ENCODE measurements at places on chromosomes 3 and 15.

DNA sequence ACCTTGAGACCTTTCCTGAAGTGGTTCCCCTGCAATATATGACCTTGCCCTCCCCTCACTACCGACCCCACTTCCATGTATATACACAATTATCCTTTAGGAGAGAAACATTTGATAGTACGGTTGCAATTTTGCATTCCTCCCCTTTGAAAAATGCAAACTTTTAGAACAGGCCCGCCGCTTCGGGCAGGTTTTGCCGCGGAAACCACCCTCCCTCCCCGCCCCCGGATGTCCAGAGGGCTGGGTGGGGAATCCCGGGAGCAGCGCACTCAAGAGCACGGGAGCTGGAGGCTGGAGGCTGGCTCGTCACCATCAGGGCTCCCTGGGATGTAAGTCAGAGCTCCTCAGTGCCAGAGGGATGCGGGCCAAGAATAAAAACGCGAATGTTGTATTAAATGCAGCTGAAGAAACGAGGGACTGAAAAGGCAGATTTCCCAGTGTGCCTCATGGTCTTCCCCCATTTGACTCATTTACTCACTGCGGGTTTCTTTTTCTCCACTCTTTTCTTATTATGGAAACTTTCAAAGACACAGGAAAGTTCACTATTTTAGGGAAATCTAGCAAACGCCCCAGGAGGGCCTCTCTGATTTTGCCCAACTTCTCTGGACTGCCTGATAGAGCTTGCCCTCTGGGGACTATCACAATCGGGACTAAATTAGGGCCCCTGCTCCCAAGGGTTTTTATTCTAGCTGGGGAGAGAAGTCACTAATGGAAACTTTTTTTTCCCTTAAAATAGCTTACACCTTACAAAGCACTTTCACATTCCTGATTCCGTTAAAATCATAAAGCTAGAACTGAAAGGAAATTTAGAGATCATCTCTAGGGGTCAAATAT lies 2.9 kb upstream of the USP3 start:
- no peak for DNase-seq

DNA sequence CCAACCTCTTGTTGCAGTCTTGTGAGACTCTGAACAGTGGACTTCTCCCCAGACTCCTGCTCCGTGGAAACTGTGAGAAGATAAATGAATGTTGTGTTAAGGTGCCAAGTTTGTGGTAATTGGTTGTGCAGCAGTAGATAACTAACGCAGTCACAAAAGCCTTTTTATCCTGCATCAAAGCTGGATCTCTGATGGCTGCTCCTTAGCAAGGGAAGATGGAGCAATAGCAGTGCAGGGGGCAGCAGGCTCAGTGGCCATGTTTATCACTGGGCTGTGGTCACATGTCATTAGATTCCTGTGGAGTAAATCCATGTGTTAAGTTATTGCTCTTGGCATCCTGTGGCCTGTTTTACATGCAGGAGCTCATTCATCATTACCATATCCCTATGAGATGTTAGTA lies 13.5 kb downstream of the CMTM7 start:
- DNase-seq = no peak

GRCh38 chr3:111392894-111393398 lies 149.1 kb upstream of the CD96 start:
- no peak for DNase-seq

- no peak for DNase-seq
These were observed 37.9 kb downstream of the CAPN7 start for GRCh38 chr3:15243822-15244482.

GRCh38 chr3:181431748-181432147 lies 280.0 kb upstream of the SOX2 start:
- DNase-seq = no peak

DNA sequence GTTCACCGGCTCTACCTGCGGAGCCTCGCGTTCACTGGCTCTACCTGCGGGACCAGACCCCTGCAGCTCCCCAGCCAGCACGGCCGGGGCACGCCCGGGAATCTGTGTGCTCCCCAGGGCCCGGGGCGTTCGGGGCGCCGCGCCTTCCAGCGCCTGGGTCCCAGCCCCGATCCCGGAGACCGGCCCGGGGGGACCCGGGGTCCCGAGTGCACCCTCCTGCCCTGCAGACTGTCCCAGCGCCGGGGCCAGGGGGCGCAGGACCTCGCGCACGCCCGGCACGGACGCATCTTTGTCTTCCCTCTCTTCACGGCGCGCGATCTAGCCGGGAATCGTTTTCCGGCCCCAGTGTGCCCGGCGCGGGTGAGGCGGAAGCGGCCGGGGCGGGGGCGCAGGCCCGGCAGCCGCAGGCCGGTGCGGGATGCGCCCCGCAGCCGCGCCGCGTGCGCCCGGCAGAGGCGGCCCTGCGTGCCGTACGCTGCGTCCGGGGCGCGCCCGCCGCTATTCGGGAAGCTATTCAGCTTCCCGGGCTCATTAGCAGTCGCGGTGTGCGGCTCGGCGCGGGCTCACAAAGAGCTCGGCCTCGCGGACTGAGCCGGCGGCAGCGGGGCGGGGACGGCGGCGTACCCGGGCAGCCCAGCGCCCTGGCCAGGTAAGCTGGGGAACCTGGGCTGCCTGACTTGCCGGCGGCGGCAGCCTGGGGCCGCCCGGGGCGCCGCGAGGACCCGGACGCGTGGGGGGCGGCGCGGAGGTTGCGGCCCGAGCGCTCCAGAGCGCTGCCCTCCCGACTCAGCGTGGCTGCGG lies at the start of gene APBA2:
Gene APBA2, plus strand, starts transcription at position 345 of the 801 bp plus-strand sequence. CDS start 167,911 bp downstream, outside the sequence.
- no peak for DNase-seq

DNA sequence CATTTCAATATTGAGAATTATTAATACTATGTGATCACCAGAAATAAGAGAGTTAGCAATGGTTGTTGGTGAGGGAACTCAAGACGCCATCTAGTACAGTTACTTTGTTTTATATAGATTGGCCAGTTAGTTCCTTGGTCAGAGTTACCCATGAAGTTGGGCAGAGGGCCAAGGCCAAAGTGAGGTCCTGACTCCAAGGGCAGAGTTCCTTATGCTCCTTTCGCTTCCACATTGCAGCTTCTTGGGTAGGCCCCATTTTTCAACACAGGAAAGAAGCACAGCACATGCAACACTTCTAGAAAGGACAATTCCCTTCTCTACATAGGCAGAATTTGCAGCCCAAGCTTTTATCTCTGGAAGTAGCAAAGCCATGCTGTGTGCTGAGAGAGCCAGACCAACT lies 178.6 kb downstream of the KCNAB1 start:
- no peak for DNase-seq

DNA sequence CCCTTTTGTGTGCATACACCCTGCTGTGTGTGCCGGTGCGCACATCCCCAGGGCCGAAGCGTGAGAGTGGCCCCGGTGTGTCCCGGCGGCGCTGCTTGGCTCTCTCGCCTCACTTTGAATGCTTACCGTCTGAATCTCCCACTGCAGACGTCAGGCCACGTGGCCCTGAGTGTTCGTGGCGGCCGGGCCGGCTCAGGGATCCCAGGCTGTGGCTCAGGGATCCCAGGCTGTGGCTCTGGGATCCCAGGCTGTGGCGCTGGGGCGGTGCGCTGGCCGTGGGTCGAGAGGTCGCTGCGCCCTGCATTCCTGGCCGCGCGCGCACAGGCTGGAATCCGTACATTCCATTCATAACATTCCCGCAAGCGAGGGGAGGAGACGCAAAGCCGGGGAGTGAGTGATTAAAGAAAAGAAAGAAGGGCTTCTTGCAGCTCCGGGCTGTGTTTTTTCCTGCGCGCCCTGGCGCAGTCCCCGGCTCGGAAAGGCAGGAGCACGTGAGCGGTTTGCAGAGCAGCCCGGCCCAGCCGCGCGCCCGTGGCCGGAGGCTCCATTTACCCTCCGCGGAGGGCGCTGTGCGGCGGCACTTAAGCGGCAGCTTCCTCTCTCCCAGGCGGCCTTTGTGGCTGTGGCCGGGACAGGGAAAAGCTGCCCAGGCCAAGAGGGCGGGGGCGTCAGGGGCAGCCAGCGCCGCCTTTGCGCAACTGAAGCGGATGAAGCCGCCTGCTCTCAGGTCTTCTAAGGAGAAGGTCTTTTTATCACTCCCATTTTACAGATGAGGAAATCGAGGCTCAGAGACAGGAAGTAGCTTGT lies 87.0 kb upstream of the ALDH1L1 start:
- DNase-seq = no peak

GRCh38 chr15:41940441-41940857 lies 31.9 kb downstream of the EHD4 start:
- DNase-seq = no peak

GRCh38 chr3:4245671-4246070 lies 57.5 kb upstream of the SETMAR start:
- no peak for DNase-seq

GRCh38 chr3:40679290-40679689 lies 154.5 kb downstream of the ZNF621 start:
- no peak for DNase-seq

- DNase-seq = no peak
These were observed 20.0 kb downstream of the MBNL1 start for GRCh38 chr3:152288681-152289080.

- no peak for DNase-seq
These were observed 141.8 kb upstream of the BHLHE40 start for GRCh38 chr3:4837374-4837930.

- DNase-seq = peak; percentile 61
These were observed 229.6 kb downstream of the BBX start for GRCh38 chr3:107752202-107752990.

GRCh38 chr15:84653910-84654688 lies at the start of gene WDR73:
TSS of gene WDR73 (minus strand) at chr15:84654283. CDS start at chr15:84654274, 9 bp downstream.
- DNase-seq = peak; percentile 98

GRCh38 chr3:196081002-196081833 lies 672 bp downstream of the TFRC start:
- peak; percentile 90 for DNase-seq

DNA sequence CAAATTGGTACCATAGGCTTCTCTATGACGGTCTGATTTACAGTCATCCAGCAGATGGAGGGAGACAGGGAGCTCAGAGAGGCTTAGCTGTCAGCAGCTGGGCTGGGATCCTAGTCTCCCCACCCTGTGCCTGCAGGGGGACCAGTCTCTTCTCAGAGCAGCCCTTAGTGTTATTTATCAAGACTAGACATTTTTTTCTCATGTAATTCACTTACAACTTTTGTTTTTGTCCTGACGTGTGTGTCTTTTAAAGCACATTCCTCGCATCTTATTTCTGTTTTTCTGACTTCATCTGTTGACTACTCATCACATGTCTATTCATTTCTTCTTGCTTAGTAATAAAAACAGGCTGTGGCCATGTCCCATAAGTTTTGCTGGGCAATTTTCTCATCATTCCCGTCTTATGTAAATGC lies 116.1 kb downstream of the KLF13 start:
- DNase-seq = no peak

DNA sequence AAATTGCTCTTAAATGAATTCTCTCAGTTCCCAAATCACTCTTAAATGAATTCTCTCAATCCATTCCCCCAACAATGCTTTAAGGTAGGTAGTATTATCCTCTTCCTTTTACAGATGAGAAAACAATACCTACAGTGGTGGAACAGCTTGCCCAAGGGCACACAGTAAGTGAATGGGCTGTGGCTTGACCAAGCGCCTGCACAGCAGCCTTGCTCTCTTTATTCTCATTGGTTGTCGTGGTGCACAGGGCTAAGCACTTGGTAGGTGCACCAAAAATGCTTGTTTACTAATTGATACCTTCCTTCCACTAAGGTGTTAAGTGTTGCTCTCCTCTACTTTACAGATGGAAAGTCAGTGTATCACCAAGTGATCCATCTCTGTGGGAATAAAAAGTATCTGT lies 43.3 kb downstream of the FAM43A start:
- DNase-seq = no peak

DNA sequence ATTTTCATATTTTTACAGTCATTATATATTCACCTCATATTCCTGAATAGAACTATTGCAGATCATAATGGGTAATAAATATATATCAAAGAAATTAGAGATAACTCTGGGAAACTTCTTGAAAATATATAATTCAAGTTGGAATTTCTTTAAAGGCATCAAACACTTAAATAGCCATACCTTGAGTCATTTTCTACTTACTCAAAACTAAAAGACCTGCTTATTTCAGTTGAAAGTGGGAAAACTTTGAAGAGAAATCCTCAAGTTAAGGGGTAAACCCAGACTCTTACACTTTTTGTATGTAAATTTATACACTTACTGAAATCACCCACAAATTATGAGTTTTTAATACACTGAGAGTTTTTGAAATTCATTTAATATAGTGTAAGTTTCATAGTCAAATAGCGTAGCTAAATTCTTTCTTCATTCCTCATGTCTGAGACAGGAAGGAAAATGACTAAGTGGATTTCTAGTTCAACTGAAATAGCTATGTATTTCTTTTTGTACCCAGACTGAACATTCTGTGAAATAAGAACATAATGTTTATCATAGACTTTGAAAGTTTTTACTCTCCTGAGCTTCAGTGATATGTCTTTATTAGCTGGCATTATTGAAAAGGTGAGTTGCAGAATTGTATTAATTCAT lies 4.6 kb upstream of the ALCAM start:
- no peak for DNase-seq
